ENCODE measurements at places on chromosomes 11 and 22.

GRCh38 chr11:102886999-102887398, 12.2 kb upstream of the MMP12 start:
- DNase-seq, result no peak

DNA sequence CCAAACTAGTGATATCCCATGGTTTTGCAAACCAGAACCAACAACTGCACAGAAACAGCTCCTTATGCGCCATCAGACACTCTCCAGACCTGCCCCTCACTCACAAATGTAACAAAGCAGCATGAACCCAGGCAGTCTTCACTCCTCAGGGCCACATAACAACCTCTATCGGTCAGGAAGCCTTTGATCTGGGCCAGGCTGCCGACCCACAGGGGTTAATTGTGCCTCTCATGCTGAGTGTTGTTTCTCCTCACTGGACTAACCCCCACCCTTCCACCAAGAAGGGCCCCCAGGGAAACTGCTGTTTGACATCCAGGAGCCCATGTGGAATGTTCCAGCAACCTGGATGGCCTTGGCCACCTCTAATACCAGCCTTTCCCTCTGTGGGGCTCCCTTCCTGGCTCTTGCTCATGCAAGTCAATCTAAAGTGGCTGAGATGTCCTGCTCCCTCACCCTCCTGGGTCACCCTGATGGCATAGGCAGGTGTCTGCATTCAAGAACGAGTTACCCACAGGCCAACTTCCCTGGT, 7.9 kb upstream of the RGL4 start:
- no peak for DNase-seq

- DNase-seq, result peak; percentile 18
These were observed 2.0 kb upstream of the LMO2 start for GRCh38 chr11:33893711-33894397.

- DNase-seq, result no peak
These were observed 533.5 kb downstream of the BUD13 start for GRCh38 chr11:116239247-116239646.

- DNase-seq, result no peak
These were observed 45.3 kb downstream of the MN1 start for GRCh38 chr22:27756212-27756660.

- no peak for DNase-seq
These were observed 188.6 kb downstream of the CWF19L2 start for GRCh38 chr11:107268977-107269376.

GRCh38 chr11:61964058-61964665, 3.3 kb downstream of the FTH1 start:
- no peak for DNase-seq

GRCh38 chr11:68052137-68052873, 13.5 kb downstream of the TCIRG1 start:
- DNase-seq, result no peak

GRCh38 chr11:23151819-23152218, 291.5 kb upstream of the CCDC179 start:
- no peak for DNase-seq

DNA sequence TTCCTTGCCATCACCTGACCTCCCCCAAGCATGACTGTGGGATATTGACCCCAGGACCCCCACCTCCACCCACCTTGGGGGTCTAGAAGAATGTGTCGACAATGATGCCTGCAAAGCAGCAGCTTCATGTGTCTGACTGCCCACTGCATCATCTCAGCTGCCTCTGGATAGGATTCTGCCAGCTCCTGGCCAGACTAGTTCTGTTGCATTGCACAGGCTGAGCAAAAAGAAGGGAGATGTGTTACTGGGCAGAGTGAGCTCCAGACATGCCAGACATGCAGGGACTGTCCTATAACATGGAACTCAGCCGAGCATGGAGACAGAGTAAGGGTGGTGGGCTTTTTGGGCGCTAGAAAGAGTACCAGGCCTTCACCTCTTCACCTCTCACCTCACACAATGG, 36.7 kb downstream of the FBXO7 start:
- no peak for DNase-seq

DNA sequence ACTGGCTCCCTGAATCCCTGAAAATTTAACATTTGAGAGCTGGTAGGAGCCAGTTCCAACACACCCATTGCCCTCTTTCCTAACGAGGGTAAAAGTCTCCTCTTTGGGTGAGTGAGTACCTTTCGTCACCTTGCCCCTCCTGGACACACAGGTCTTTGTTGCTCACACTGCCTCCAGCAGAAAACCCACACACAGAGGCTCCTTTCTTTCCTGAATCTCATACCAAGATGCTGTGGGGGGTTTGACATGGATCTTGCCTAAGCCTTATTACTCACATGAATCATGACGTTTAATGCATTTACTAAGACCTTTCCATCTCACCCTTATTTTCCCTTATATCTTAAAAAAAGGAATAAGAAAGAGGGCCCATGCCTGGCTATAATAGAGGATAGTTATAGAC, 53.0 kb downstream of the PARVA start:
- no peak for DNase-seq

DNA sequence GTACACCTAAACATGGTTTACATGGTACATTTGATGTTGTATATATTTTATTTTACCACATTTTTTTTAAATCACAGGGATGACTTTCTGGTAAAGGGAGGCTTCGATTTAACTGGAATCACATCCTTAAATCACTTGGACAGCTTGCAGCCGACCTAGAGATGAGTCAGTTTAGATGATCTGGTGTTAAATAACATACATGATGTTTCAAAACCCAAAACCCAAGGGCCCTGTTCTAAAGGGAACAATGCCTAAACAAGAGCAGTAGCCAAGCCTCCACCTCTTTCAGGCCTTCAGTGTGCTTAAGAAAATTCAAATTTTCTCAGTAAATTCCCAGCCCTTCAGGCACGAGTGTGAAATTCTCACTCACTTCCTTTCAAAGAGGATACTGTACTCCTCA, 108.8 kb downstream of the WT1 start:
- no peak for DNase-seq

GRCh38 chr11:16337421-16338213, 18.7 kb downstream of the SOX6 start:
- DNase-seq, result no peak

DNA sequence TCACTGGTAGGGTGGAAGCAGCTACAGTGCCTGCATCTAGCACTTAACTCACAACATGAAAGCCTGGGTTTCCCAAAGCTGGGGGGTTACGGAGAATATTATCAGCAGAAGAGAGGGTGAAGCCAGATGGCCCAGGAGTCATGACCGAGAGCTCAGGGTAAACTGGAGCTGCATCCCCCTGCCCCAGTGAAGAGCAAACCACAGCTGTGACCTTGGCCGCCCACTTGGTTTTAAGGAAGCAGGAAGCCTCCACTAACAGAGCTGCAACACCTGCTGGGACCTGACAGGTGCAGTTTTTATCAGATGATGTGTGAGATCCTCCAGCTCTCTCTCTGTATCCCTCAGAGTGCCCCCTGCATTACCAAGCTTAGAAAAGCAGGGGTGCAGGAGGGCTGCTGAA, 20.9 kb downstream of the TCP11L1 start:
- no peak for DNase-seq

GRCh38 chr11:2779981-2780849, 80.4 kb upstream of the KCNQ1OT1 start:
- DNase-seq, result no peak

GRCh38 chr11:114348200-114349191, 51.8 kb downstream of the C11orf71 start:
- no peak for DNase-seq

GRCh38 chr11:36195496-36196354, 93.5 kb downstream of the COMMD9 start:
- DNase-seq, result no peak

- DNase-seq, result no peak
These were observed 59.2 kb downstream of the BTG4 start for GRCh38 chr11:111452817-111453552.

DNA sequence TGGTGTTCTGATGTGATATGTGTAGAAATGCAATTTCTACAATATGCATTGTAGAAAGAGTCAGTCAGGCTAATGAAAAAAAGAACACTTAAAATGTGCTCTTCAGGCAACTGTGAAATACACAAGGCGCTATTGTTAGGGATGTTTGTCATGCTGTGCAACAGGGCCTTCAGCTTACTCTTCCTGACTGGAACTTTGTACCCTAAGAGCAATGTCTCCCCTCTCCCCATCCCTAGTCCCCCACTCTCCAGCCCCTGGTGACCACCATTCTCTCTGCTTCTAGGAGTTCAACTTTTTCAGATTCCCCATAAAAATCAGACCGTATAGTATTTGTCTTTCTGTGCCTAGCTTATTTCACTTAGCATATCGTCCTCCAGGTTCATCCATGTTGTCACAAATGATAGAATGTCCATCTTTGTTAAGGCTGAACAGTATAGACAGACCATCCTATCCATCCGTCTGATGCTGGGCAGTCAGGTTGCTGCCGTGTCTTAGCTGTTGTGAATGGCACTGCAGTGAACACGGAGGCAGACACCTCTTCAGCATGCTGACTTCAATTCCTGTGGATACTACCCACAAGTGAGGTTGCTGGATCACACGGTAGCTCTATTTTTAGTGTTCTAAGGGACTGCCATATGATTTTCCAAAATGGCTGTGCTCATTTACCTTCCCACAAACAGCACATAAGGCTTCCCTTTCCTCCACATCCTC, 10.7 kb downstream of the NDUFV1 start:
- no peak for DNase-seq

GRCh38 chr22:45544588-45545170, 42.0 kb downstream of the FBLN1 start:
- DNase-seq, result no peak

GRCh38 chr11:63592975-63593395, 21.2 kb downstream of the PLAAT3 start:
- DNase-seq, result no peak

DNA sequence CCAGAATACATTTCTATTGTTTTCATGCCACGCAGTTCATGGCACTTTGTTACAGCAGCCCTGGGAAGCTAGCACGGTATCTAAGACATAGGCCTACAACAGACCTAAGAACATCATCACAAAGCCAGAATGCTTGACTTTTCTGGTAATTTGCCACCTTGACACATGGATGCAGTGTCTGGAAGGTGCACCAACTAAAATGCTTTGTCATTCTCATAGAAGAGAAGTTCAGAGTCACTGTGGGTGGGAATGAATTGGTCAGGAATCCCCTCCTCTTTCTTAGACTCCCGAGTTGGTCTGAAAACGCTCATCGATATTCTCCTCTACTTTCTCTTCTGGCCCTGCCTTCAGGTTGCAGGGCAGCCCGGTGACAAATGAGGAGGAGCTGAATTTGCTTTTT, 121.5 kb downstream of the COMMD9 start:
- DNase-seq, result no peak

DNA sequence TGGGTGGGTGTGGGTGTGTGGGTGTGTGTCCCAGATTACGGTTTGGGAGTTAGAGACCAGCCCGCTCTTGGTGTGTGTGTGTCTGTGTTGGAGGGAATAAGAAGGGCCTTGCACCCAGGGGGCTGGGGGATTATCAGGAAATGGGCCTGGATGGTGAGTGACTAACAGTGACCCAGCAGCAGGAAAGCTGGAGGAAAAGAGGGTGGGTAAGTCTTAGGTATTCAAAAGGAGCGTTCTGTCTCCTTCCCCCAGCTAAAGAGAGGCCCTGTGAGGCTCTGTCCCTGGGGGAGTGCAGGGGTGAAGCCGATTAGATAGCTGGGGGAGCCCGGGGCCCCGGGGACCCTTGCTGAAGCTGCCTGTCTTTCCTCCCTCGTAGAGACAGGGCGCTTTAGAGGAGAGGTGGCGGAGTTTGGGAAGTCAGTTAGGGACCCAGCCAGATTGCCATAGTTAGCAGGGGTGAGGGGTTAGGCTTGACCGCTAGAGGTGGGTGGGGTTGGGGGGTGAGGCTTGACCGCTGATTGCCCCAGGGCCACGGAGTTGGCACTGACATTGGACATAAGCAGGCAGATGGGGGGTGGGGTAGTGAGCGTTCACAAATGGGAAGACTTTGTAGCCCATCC, 1.5 kb downstream of the OAF start:
- no peak for DNase-seq

DNA sequence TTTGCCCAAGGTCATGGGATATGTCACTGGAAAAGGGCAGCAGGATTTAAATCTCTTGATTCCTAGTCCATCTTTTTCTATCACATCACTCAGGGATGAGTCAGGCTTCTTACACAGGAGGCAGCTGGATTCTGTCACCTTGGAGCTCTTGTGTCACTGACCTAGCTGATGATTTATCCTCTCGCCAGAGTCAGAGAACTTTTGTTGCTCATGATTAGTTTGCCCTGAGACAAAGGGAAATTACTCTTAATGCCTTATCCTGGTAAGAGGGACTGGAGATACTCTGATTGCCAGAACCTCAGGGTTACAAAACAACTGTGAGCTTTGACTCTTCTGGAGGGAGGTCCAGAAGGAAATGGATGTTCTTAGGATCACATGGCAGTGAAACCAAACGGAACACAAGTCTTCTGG, 10.1 kb downstream of the COA4 start:
- DNase-seq, result no peak

GRCh38 chr22:44247346-44247745, 65.4 kb downstream of the SHISAL1 start:
- no peak for DNase-seq

- no peak for DNase-seq
These were observed 19.2 kb upstream of the MMP13 start for GRCh38 chr11:102974552-102975280.

DNA sequence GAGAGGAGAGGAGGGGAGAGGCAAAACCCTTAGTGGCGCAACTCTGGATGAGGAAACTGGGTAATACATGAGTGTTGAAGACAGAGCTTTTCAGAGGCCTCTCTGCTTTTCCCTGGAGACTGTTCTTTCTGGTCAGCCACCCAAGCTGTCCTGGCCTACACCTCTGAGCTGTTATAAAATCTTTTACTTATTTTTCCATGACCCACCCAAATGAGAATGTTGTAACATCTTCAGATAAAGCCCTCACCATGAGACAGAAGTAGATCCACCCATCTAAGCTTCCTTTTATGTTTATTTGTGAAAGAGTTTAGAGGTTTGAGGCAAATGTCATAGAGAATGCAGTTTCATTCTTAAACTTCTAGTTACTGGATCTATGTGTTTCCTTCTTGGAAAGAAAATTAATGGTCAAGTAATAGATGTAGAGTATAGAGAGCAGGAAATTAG, 20.3 kb upstream of the APLP2 start:
- no peak for DNase-seq

DNA sequence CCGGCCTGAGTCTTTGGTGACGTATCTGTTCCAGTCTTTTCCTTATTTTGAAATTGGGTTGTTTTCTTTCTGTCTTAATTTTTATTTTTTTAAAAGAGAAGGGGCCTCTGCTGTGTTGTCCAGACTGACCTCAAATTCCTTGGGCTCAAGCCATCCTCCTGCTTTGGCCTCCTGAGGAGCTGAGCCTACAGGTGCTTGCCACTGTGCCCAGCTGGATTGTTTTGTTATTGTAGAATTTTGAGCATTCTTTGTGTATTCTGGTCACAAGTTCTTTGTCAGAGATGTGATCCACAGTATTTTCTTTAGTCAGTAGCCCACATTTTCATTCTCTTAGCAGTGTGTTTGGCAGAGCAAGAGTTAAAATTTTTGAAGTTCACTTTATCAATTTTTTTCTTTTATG, 100.1 kb downstream of the ATXN10 start:
- DNase-seq, result no peak

DNA sequence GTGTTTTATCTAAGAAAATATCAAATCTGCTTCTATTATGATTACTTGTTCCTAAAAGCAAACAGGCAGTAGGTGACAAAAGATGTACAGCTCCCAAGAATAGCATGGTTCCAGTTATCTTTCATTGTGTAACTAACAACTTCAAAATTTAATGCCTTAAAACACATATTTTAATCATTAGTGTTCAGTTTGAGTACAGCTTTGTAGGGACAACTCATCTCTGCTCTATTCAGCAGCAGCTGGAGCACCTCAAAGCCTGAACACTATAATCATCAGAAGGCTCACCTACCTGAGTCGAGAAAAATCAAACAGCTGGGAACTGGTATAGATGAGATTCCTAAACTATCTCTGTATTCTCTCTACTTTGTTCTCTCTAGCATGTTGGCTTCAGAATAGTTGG, 24.3 kb upstream of the OR5B12 start:
- DNase-seq, result no peak
